Mesenteric fat pad (tissue), 1 donor: ENCODE measurements at places on chromosomes 11 and 22.

DNA sequence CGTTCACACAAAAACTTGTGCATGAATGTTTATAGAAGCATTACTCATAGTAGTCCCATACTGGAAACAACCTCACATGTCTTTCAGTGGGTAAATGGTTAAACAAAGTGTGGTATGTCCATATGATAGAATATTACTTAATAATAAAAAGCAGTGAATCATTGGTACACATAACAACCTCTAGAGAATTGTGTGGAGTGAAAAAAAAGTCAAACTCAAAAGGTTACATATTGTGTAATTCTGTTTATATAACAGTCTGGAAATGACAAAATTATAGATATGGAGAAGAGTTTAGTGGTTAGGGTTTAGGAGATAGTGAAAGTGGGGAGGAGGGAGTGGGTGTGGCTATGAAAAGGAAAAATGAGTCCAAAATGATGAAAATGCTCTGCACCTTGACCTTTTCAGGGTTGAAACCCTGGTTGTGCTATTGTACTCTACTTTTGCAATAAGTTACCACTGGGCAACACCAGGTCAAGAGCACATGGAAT lies 243.4 kb upstream of the DDI1 start:
- DNase-seq, result no peak

- DNase-seq, result no peak
These were observed 87.1 kb downstream of the ABTB2 start for GRCh38 chr11:34270711-34271110.

- no peak for DNase-seq
These were observed 999.7 kb upstream of the RAG2 start for GRCh38 chr11:37597776-37598175.

- no peak for DNase-seq
These were observed 90.0 kb downstream of the SBF2 start for GRCh38 chr11:10204021-10204420.

- DNase-seq, result no peak
These were observed 36.4 kb upstream of the DKK3 start for GRCh38 chr11:12044799-12045198.

DNA sequence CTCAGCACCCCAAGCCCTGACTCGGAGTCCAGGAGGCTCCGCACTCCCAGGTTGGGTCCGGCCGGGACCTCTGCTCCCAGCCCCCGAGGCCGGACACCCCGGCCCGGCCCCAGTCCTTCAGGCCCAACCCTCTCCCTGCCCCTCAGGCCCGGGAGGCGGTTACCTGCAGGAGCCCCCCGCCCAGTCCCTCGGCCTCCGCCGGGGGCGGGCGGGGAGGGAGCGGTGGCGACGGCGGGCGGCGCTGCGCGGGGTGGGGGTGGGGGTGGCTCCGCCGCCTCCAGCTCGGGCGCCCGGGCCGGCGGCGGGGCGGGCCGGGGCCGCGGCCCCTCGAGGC lies 310 bp downstream of the TCF20 start:
- peak; percentile 79 for DNase-seq

DNA sequence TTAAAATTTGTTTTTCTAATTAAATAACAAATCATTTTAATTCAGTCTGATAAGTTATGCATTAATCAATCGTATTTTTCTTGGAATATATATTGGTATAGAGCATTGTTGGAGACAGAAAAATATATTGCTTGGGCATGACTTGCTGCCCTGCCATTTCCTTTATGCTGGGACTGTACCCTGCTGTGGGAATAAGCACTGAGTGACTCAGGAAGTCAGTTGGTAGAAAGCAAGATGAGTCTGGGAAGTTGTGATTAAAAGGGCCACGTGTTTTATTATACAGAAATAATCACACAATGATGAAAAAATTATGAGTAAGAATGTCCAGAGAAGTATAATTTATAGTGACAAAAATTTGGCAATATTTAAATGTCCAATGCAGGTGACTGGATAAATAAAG lies 139.5 kb downstream of the KIF18A start:
- DNase-seq, result no peak
